ENCODE measurements at places on chromosomes 2 and 18.
A peak's percentile ranks its signal among the peaks of the same experiment; 100 is the strongest.

- DNase-seq = peak; percentile 3
Measured at GRCh38 chr2:96099861-96100798, 16.2 kb downstream of the ADRA2B start.

GRCh38 chr18:6994771-6995430 lies 122.7 kb downstream of the LAMA1 start:
- no peak for DNase-seq

- no peak for DNase-seq
Measured at GRCh38 chr2:188512456-188512855, 220.8 kb downstream of the GULP1 start.

- no peak for DNase-seq
Measured at GRCh38 chr2:205496772-205497171, 185.5 kb upstream of the NRP2 start.

DNA sequence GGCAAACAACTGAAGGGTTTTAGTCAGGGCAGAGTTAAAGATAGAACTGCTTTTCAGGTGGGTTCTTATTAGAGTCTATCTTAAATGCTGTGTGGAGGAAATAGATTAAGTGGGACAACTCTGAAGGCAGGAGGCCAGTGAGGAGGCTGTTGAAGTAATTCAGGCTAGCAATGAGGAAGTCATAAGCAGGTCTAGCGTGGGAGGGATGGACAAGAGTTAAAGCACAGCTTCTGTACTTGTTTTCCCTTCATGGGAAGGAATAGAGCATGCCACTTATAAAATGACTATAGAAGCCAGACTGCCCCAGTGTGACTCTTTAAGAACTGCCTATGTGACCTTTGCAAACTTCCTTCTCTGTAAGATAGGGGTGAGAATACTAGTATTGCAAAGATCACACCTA lies 202.0 kb upstream of the LRRTM1 start:
- no peak for DNase-seq

- DNase-seq = no peak
Measured at GRCh38 chr18:3791238-3791637, 341.3 kb downstream of the TGIF1 start.

DNA sequence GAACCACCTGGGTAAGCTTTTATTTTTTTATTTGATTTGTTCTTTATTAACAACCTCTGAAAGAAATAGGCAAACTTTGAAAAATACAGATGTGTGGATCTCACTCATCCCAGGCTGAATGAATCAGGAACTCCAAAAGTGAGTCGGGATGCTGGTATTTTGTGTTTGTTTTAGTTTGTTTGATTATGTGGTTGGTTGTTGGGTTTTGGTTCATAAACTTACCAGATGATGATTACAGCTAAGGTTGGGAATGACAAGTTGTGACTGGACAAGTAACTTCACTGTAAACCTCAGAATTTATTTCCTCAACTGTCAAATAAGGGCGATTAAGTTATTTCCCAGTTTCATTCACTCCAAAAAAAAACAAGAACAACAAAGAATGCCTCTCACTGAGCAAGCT lies 80.5 kb upstream of the KIF5C start:
- DNase-seq = no peak

DNA sequence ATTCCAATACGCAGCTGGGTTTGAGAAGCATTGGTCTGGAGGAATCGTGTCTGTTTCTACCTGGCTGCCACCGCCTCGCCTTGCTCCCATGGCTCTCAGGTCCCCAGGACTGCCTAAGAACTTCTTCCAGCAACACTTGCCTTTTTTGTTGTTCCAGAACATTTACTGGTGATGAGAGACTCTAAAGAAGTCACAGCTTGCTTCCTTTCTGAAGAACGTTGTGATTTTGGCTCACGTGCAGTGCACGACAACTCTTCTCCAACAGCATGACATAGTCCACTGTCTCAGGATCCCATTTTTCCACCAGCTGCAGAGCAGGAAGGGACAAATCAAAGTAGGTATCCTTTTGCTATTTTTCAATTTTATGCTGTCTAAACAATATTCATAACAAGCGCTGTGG lies 940.9 kb downstream of the SLC4A3 start:
- no peak for DNase-seq

DNA sequence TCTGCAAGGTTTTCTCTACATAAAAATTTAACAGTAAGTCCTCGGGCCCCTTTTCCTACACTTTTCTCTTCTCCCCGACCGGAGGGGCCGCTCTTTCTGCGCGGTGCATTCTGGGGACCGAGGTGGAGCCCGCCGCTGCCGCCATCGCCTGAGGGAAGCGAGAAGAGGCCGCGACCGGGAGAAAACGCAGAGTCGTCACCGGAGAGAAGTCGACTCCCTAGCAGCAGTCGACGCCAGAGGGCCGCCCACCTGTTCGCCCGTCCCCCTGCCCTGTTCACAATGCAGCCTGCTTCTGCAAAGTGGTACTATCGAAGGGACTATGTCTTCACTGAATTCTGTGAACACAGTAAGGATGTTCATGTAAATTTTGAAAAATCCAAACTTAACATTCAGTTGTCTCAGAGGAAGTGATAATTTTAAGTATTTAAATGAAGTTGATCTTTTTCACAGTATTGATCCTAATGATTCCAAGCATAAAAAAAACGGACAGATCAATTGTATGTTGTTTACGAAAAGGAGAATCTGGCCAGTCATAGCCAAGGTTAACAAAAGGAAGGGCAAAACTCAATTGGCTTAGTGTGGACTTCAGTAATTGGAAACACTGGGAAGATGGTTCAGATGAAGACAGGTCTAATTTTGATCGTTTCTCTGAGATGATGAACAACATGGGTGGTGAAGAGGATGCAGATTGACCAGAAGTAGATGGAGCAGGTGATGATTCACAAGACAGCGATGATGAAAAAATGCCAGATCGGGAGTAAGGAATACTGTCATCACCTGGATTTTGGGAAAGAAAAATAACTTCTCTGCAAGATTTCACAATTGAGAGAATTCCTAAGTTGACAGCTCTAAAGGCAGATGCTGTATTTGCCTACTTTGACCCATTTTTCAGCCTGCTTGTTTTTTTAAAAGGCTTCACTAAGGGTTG lies 55.8 kb downstream of the ASXL2 start:
- peak; percentile 44 for DNase-seq

DNA sequence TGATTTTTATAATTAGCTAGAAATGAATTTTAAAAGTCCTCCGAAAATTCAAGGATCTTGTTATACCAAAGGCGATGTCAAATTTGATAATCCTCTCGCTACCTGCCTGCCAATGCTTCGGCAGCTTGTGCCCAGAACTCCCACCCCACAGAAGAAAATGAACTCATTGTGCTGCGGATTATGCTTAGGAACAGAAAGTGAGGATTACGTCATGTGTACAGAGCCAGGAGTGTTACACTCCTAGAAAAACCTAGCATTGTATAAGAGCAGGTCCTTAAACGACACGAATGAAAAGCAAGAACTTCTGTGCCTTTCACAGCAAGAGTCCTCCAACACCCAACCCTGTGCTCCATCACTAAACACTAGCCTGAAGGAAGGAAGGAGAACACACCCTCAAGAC lies 168.3 kb downstream of the RNF152 start:
- DNase-seq = no peak

- DNase-seq = no peak
Measured at GRCh38 chr2:133624551-133624950, 56.3 kb upstream of the NCKAP5 start.

DNA sequence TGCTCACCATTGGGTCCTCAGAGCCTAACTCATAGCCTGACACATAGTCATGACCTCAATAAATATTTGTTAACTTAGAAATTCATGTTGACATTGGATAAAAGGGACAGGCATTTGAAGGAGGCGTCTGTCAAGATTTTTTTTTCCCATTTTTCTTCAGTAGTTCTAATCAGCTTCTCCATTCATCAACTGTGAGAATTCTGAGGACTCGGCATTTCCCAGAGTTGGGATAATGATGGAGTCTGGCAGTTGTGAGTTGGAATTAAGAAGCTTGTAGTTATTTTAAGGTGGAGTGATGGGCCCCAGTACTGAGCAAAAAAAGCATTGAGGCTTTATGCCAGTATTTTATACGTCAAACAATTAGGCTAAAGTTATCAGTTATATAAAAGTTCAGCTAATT lies 4.6 kb downstream of the SPATS2L start:
- no peak for DNase-seq

- DNase-seq = no peak
Measured at GRCh38 chr18:59593291-59593717, 103.9 kb downstream of the CCBE1 start.

DNA sequence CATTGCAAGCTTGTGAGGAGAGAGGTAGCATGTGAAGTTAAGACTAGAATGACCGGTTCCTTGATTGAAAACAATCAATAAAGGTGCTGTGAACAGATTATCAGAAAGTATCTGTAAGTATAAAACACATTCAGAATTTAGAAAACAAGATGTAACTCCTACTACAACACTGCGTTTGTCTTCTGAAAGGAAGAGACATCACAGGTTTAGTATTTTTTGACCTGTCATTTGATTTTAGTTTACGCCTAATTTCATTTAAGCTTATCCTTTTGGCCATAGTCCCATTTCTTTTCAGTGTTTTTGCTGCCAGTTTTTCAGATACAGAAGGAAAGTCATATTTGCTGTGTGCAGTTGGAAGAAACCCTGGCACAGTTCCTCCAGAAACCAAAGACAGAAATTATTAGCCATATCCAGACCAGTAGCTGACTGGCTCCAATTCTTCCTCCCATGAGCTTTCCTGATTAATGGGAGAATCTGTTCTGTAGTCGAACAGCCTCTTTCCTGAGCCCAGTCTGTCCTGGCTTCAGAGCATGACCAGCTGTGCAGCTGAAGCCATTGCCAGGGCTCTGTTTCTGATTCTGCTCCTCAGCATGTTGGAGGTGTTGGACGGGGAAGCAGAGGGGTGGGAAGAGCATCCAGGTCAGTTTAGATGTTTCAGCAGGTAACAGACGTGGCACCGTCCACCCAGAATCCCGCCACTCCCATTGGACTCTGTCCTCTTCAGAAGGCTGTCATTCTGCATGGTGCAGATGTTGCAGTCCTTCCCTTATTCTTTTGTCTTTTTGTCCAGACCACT lies 61.0 kb downstream of the CRIM1 start:
- no peak for DNase-seq

DNA sequence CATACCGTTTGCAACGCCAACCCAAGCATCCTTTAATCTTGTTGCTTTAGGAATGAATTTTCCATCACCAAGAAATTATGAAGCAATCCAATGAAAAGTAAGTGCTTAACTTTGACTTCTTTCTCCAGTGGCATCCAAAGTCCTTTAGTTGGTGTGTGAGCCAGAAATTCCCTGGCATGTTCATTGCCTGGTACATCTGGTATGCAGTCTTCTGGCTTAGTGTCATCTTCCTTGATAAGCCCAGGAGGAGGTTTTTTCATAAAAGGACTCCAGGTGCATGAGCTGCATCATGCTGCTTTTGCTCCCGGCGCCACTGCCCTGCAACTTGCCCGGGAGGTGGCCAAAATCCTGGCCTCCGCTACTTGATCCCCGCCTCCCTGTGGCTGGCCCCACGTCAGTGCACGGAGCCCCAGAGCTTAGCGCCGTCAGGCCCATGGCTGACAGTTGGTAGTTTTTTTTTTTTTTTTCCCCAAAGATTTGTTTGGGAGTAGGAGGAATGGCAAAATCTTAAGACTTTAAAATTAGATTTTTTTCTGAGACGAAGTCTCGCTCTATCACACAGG lies 58.7 kb downstream of the PUM2 start:
- no peak for DNase-seq

- DNase-seq = no peak
Measured at GRCh38 chr2:170202437-170202836, 24.5 kb downstream of the MYO3B start.

GRCh38 chr2:3647831-3648651 lies 10.0 kb upstream of the ALLC start:
- DNase-seq = no peak

GRCh38 chr2:17878281-17879136 lies at the start of gene KCNS3:
TSS of gene KCNS3 (plus strand) at chr2:17878667. CDS start at chr2:17931009, 52,342 bp downstream.
- DNase-seq = no peak

- no peak for DNase-seq
Measured at GRCh38 chr2:46298272-46298521, 990 bp downstream of the EPAS1 start.

GRCh38 chr2:74199275-74199701 lies 873 bp downstream of the MTHFD2 start:
- no peak for DNase-seq

DNA sequence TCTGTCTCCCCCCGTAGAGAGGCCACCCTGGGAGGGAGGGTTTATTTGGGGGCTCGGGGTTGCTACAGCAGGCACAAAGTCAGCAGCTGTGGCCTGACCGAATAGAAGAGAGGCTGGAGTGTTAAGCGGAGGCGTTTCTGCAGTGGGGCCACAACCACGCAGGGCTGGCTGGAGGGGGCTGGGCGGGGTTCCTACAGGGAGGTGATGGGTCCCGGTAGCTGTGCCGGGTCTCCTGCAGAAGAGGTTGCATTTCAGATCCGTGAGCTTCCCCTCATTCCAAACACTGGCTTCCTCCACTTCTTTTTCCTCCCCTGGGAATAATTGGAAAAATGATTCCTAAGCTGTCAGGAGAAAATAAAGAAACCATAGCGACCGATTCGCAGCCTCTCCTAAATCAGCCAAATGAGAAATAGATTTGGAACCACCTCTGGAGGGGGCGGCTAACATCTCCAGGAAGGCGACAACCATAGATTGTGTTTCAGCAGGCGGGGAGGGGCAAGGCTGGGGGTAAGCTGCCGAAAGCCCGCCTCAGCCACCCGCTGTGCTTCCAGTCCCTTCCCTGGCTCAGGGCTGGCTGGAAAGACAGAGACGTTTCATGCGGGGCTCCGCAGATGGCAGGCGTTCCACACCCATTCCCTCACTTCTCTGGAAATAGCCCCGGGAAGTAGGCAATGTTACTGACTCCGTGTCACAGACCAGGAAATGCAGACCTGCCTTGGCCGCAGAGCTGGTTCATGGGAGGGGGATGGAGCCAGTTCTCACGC lies 85.6 kb upstream of the TAF1B start:
- no peak for DNase-seq

- DNase-seq = no peak
Measured at GRCh38 chr2:86047575-86048382, 57.9 kb downstream of the POLR1A start.

GRCh38 chr2:111905990-111906735 lies 7.8 kb downstream of the MERTK start:
- no peak for DNase-seq

DNA sequence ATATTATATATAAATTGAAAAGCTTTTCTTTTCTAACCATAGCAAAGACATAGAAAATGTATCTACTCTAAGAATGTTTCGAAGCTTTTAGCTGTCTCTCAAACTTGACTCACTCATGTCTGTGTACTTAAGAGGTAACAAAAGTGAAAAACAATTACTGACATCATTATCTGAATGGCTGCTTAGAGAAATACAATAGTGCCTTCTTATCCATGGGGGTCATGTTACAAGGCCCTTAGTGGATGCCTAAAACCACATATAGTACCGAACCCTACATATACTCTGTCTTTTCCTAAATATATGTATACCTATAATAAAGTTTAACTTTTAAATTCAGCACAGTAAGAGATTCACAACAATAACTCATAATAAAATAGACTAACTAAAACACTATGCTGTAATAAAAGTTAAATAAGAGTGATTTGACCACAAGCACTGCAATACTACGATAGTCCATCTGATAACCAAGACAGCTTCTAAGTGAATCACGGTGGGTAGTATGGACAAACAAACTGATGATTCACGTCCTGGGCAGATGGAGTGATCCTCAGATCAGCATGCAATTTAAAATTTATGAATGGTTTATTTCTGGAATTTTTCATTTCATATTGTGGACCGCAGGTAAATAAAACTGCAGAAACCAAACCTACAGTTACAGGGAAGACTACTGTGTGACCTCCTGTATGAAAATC lies 246.2 kb downstream of the XIRP2 start:
- no peak for DNase-seq

- no peak for DNase-seq
Measured at GRCh38 chr18:44882163-44882868, 201.6 kb downstream of the SETBP1 start.

GRCh38 chr18:10353791-10354190 lies 100.6 kb upstream of the APCDD1 start:
- DNase-seq = no peak

All from activated CD4-positive, alpha-beta T cell treated with anti-CD3 and anti-CD28 coated beads, Interleukin-2, amount 10 ng/mL, durations not matched to agents 7 days and 5 days (primary cell).